ENCODE measurements at places on chromosomes 11 and 22. TPM values are rescaled to one million over a fixed set of nuclear protein-coding genes. Genes with fewer than 3 reads are reported as not detected.

Gene PARVA
- total RNA-seq, result 0.11 TPM

Gene IFITM2
- 257 TPM for total RNA-seq

Gene TRIM29
- total RNA-seq, result not detected

Gene SYT7
- 0.38 TPM for total RNA-seq

Gene PHOX2A
- total RNA-seq, result not detected

Gene APLNR
- not detected for total RNA-seq

Gene MCHR1
- not detected for total RNA-seq

Gene SMARCB1
- total RNA-seq, result 109 TPM

Gene F2
- 0.40 TPM for total RNA-seq

Gene SPON1
- total RNA-seq, result 0.82 TPM

Gene RAB3IL1
- 0.15 TPM for total RNA-seq

Gene BIK
- total RNA-seq, result 10.0 TPM

Gene MAJIN
- total RNA-seq, result not detected

Gene MPZL3
- total RNA-seq, result 72.0 TPM

Gene FIBIN
- total RNA-seq, result not detected

Gene BSX
- not detected for total RNA-seq

Gene IL18
- total RNA-seq, result not detected

Gene CASP5
- total RNA-seq, result not detected

Gene APOA1
- 2.9 TPM for total RNA-seq

Gene ANKK1
- not detected for total RNA-seq

Gene SLC17A6
- total RNA-seq, result not detected

Gene MMP8
- not detected for total RNA-seq

Gene ANGPTL5
- total RNA-seq, result not detected

Gene JAM3
- 14.1 TPM for total RNA-seq

Gene SHANK3
- total RNA-seq, result 0.24 TPM

Gene DYNC2H1
- total RNA-seq, result 0.98 TPM

Gene LMNTD2
- total RNA-seq, result 0.71 TPM

Gene KCNK7
- 1.4 TPM for total RNA-seq

Gene SEPTIN5
- 1.3 TPM for total RNA-seq

Gene SMC1B
- 0.24 TPM for total RNA-seq

Gene DNAJB7
- not detected for total RNA-seq

Gene MS4A7
- 0.14 TPM for total RNA-seq

Gene SIRT3
- 12.6 TPM for total RNA-seq

Gene MRGPRX4
- not detected for total RNA-seq
